Activated effector memory CD4-positive, alpha-beta T cell treated with anti-CD3 and anti-CD28 coated beads, Interleukin-2, amount 50 U/mL, for 16 hours (primary cell): ENCODE measurements at places on chromosomes 3 and 15.

DNA sequence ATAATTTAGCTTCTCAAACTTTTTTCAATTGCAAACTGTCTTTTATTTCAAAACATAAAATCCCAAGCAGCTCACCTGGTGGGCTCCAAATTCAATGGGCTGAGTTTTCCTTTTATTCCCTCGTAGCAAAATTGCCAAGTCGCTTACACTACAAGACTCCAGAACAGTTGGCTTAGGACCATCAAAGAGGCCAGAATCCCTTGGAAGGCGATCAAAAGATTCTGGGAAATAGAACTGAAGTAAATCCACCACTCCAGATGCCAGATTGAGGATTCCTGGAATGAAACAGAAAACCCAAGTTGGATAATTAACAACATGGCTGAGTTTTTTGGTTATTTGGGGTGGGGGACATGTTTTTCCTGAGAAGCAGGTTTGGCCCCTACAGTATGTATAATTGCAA is 87.7 kb upstream of the DCLK3 start:
- no peak for DNase-seq

GRCh38 chr15:64807051-64807749 is 18.2 kb downstream of the PIF1 start:
- DNase-seq: no peak

DNA sequence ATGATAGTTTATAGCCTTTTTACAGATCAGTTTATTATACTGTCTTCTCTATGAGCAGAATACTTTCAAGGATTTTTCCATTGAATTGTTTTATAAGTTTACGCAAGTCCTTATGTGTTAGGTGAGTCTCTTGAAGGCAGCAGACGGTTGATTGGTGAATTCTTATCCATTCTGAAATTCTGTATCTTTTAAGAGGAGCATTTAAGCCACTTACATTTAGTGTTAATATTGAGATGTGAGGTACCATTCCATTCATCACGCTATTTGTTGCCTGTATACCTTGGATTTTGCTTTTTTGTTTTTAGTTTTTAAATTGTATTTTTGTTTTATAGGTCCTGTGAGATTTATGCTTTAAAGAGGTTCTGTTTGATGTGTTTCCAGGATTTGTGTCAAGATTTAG is 32.5 kb upstream of the VEPH1 start:
- no peak for DNase-seq

GRCh38 chr3:40258555-40258954 is 51.0 kb upstream of the EIF1B start:
- no peak for DNase-seq

DNA sequence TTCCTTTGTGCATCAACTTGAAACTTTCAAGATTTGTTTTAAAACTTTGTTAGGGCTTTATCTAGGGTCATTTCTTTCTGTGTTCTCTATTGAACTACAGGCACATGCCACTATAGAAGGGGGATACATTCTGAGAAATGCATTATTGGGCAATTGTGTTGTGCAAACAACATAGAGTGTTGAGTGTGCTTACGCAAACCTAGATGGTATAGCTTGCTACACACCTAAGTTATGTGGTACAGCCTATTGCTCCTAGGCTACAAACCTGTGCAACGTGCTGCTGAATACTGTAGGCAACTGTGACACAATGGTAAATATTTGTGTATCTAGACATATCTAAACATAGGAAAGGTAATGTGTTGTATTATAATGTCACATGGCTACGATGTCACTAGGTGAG is 33.0 kb upstream of the KLF13 start:
- no peak for DNase-seq

DNA sequence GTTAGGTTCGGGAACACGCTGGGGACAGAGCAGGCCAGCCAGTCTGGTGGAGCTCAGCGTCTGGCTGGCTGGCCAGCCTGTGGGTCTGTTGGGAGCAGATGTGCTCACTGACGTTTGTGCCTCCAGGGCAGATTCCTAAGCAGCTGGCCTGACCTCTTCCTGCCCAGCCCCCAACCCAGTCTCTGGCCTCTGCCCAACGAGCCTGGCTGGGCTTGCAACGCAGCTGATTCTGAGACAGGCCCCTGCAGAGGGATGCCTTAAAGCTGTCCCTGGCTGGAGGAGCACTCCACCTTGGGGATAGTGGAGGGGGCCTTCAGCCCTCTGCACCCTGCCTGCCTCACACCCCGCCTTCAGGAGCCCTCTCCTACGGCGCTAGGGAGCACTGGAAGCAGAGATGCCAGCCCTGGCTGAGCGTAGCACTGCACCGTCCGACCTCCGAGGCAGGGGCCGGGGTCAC is 46.0 kb downstream of the KLF13 start:
- DNase-seq: no peak

DNA sequence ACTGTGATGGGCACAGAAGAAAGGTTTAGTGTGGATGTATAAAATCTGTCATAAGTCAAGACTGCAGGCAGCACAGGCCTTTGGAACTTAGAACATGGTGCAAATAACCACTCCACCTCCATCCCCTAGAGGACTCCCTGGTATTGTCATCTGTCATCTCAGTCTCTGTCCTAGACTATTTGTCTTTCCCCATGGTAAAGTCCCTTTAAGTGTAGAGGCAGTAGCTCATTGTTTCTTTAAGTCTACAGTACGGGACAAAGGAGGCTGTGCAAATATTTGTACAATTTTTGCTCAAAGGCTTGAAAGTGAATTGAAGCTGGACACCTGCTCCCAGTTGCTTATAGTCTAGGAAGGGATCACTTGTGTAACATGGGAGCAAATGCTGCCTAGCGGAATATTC is 3.2 kb upstream of the PXYLP1 start:
- DNase-seq: no peak

GRCh38 chr3:141147657-141148056 is 84.0 kb upstream of the PXYLP1 start:
- DNase-seq: no peak

DNA sequence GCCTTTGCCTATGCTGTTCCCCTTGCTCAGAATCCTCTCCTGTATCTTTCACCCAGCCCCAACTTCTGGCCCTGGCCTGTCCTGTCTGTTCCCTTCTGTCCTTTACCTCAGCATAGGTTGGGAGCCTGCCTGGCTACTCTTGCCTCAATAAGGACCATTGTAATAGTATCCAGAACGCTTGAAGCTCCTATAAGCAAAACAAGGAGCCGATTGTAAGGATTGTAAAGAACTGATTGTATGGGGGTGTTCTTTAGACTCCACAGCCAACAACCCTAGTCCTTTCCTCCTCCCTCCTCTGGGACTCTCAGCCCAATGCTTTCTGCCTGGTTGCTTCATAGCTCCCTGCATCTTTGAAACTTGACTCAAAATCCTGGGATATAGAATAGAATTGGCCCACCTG is 18.7 kb upstream of the RAD54L2 start:
- no peak for DNase-seq

GRCh38 chr3:186359078-186359477 is 3.0 kb downstream of the DGKG start:
- no peak for DNase-seq

DNA sequence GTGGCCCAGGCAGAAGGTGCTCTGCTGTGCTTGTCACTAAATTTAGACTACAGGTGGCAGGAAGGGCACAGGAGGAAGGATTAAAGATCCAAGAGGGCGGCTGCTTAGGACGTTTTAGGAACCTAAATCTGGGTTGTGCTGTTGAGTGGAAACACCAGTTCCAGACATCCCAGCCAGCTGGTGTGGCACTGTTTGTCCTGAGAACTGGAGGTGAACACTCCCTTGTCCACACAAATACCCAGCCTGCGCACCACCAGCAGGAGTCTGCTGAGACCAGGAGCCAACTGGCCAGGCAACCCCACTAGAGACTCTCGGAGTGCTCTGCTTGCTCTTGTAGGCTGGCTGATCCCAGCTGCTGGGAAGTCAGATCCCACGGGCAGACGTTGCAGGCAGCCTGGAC is 30.3 kb upstream of the UACA start:
- DNase-seq: no peak

DNA sequence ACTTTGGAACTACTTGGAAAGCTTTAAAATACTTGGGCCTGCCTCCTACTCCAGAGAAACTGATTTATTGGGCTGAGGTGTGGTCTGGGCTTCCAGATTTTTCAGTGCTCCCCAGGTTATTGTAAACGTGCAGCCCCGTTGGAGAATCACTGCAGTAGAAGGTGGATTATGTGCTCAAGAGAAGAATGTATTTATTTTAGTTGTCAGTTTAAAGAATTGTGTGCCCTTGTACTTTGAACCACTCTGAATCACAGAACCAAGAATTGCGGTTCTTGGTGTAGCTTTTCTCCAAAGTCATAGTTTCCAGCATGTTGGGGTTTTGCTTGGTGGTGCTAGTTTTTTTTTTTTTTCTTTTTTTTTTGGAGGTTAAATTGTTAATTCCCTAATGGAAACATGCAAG is 1.6 kb downstream of the TATDN2 start:
- DNase-seq: no peak

DNA sequence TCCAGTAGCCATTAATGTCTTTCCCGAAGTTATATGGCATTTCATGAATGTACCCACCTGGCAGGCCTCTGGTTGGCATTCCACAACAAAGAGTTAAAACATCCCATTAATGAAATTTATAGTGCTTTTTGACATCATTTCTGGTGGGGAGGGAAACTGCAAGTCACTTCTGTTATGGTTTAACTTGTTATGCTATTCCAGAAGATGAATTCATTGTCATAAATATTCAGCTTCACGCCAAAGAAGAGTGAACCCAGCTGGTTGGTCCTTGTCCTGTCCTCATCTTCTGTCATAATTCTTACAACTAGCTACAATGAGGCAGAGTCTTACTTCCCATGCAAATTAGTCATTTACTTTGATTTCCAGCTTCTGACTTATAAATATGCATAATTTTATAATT is 471.5 kb downstream of the FGF12 start:
- DNase-seq: no peak

GRCh38 chr15:92822216-92823144 is 77.6 kb upstream of the CHD2 start:
- DNase-seq: no peak

DNA sequence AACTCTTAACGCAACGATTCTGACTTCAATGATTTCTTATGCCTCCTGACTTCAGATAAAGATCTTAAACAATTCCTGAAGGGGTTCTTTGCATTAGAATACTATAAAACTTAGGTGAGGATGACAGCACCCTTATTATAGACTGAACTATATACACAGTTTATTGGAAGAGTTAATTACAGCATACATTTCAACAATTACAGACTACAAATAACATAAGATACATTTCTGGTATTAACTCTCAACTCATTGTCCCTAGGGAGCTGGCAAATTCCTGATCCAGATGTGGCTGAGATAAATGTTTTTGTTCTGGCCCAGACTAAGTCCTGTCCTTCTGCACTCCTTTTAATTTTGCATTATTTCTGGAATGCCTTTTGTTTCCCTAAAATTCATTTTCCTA is 155.5 kb upstream of the TMC3 start:
- no peak for DNase-seq
